ENCODE measurements at places on chromosomes 16 and 17.

DNA sequence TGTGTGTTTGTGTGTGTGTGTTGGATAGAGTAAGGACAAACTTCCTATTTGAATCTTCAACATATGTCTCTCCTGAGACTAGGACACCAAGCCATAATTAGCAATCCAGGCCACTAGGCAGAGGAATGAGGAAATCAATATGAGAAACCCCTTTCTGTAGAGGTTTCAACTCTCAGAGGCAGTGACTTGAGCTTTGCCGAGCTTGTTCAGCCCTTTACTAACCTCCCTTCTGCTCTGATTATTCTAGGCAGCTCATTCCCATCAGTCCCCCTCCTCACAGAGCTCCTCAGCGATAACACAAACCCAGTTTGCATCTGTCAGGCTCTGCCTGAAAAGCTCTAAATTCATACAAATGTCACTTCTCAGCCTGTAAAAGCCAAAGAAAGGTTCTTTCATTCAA is 1030.3 kb downstream of the CDH8 start:
- DNase-seq: no peak

DNA sequence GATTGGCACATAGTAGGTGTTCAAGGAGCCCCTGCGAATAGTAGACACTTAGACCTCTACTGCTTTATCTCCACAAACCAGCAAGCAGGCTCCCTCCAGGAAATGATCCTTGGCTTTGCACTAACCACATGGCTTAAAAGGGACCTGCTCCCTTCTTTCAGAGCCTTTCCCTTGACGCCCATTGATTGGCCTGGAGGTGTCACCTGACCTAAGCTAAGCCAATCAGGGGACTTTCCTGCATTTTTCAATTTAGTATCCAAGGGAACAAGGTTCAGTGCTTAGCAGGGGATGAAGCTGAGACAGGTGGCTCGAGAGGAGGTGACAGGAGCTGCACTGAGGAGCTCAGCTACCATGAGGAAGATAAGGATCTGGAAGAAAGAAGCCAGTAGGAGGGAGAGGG is 52.8 kb downstream of the CLEC19A start:
- DNase-seq: peak; percentile 5

GRCh38 chr16:35391328-35391727 is 1931.9 kb downstream of the TP53TG3F start:
- DNase-seq: peak; percentile 50

GRCh38 chr16:56311208-56312027 is 113.9 kb downstream of the AMFR start:
- DNase-seq: peak; percentile 7

DNA sequence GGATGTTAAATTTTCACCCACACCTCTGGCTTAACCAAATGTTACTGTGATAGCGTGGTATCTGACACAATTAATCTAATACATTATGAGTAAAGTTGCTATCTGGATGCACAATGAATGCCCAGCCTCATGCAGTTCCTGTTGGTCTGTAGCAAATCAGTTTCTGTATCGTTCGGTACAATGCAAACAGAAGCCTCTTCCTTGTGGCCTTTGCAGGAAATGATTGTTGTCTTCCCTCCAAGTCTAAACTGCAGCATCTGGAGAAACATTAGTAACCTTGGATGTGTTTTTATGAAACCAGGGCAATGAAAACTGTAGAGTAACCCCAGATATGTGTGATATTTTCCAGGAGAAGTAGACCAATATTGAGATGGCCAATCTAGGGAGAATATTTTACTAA is 46.8 kb downstream of the CYB561 start:
- DNase-seq: peak; percentile 54

GRCh38 chr16:11396241-11397048 is 51.2 kb downstream of the RMI2 start:
- DNase-seq: peak; percentile 45

DNA sequence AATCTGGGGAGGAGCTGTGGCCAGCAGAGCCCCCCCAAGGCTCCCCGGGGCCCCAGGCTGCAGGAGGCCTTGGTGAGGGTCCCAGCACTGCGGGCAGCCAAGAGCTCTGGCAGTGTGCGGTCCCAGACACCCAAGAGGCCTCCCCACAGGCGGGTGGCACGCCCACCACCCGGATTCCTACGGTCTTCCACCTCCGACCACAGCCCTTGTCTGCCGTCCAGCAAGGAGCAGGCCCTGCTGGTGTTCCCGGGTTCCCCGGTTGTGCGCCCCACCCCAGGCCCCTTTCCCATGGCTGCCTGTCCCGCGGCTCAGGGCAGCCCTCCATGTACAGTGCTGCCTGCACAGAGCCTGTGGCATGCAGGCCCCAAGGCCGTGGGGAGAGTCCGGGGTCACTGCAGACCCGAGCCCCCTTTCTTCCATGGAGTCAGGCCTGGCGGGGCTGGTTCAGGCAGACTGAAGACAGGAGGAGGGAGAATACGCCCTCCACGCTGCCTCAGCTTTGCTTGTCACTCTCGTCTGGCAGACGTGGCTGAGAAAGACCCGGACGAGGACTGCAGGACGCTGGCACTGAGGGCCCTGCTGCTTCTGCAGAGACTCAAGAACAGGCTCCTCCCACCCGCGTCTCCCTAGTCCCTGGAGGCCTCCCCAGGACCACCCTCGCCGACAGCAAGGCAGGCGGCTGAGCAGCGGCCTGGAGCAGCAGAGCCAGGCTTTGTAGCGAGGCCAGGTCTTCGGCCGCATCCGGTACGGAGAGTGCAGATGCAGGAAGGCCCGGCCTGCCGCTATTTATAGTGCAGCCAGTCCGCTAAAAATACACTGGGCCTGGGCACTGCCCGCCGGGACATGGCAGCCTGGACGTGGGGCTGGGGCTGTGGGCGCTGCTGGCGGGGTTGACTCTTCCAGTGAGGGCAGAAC is 16.4 kb downstream of the TELO2 start:
- DNase-seq: no peak

DNA sequence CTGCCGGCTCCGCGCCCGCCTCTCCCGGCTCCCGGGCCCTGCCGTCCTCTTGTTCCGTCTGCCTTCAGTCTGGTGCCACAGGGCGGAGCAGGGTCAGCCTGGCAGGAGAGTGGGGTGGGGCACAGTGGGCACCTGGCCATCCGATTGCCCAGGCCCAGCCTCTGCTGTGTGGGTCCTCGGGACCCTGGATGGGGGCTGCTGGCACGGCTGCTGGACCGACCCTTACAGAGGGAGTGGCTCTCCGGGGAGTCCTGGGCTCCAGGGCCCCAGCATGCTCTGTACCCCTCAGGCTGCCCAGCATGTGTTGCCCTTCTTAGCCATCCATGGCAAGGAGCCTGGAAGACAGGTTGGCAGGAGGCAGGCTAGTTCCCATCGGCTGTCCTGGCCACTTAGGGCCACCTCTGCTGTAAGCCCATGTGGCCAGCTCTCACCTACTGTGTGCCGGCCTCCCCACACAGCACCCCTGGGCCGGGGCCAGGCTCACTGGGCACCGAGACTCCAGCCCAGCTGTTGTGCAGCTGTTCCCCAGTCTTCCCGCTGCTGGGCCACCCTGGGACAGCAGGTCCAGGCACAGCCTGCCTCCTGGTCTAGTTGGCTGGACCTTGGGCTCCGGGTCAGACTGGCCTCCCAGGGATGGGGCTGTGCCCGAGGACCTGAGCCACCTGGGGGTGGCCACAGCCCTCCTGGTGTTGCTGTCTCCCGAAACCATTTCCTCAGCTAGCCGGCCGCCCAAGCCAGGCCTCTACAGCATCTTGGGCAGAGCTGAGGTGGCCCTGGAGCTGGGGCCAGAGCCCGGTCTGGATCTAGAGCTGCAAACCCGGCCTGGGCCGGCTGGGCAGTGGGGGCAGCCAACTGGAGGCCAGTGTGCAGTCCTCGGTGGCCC is 24.9 kb downstream of the BAHCC1 start:
- no peak for DNase-seq

DNA sequence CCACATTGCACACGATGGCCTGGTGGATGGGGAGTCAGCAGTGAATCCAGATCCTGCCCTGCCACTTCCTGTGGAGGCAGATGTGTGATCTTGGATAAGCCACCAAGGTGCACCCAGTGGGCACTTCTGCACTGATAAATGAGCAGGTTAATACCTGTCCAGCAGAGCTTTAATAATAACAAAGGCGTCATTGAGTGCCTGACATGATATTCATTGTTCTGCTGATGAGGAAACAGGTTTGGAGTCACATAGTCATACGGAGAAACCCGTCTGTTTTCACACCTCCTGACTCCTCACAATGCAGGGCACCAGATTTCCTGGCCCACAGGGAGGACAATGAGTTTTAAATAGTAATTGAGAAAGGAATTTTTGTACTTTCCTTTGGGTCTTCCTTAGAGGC is 324.6 kb upstream of the CDH5 start:
- no peak for DNase-seq

DNA sequence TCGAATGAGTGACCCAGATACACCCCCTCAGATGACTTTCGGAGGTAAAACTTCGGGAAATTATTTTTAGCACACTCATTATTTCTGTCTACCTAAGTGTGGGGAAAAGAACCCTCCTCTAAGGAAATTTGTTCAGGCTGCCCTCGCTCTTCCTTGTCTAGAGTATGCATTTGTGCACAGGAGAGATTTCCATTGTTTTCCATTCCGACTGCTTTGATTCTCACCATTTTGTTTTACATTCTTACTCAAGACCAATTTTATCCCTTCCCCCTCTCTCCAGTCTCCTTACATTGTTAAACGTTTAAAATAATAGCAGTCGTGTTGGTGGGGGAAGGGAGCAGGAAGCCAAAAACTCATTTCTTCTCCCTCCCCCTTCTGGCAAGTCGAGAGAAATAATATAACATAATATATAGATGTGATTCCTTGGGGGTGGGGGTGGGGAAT is 1.5 kb upstream of the CHD3 start:
- no peak for DNase-seq

DNA sequence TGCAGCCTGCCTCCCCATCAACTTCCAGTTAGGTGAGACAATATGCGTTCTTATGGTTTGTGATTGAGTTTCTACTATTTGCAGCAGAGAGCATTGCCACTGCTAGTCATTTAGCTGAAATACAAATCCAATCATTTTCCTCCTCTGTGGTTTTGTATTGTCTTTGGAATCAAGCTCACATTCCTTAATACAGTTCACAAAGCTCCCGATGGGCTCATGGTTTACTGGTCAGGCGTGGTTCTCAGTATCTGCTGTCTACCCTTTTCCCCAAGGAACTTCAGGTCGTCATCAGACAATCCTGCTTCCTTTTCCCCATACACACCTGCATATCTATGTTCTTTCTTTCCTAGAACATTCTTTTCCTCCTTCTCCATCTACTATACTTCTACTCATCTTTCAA is 69.6 kb upstream of the GAS7 start:
- no peak for DNase-seq

GRCh38 chr16:50688867-50689266 is 4.5 kb upstream of the NOD2 start:
- DNase-seq: no peak

DNA sequence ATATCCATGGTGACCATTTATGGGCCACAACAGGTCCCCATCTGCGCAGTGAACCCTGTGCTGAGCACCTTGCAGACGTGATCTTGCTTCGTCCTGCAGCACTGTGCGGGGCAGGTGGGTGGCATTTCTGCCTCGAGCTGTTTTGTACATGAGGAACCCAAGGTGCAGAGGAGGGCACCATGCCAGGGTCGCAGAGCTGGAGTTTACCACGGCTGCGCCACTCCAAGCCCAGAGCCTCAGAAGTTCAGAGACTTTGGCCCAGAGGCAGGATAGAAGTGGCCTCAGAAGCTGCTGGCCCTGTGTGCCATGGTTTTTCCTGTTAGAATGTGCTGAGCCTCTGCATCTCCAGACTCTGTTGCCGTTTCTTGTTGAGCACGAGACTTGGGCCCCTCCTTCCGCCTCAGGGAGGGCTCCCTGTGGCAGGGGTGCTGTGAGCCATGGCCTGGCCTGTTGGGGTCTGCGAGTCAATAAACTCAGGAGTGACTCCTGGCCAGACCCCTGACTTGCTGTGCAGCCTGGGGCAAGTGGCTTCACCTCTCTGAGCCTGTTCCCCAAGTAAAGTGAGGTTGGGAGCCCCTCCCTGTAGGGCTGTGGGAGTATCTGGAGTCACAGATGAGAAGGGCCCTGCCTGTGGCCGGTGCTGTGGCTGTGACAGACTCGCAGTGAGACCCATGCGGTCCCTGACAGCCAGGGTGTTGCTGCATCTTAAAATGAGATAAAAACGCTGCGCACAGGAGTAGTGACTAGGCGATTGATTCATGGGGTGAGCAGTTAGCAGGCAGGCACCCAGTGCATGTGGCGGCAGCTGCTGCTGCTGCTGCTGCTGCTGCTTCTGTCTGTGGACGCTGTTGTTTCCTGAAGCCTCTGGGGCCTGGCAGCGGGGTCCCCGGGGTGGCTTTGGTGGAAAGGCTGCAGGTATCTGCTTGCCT is 11.8 kb downstream of the MAP2K3 start:
- peak; percentile 98 for DNase-seq

DNA sequence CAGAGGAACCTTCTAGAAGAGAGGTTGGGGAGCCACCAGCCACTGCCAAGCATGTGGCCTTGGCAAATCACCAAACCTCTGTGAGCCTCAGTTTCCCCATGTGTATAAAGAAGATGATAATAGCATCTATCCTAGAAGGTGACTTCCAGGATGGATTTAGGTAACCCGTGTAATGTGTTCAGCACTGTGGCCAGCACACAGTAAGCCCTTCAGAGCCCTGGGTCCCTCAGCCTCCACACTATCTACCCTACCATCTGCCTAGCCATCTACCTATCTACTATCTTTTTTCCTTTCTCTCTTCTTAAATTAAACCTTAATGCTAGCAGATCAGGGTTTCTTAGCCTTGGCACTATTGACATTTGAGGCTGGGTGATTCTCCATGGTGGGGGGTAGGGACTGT is 33.0 kb downstream of the TEKT5 start:
- no peak for DNase-seq

GRCh38 chr17:29151567-29151966 is 28.6 kb downstream of the MYO18A start:
- DNase-seq: no peak

GRCh38 chr17:42882166-42882565 is 18.4 kb upstream of the G6PC1 start:
- no peak for DNase-seq

DNA sequence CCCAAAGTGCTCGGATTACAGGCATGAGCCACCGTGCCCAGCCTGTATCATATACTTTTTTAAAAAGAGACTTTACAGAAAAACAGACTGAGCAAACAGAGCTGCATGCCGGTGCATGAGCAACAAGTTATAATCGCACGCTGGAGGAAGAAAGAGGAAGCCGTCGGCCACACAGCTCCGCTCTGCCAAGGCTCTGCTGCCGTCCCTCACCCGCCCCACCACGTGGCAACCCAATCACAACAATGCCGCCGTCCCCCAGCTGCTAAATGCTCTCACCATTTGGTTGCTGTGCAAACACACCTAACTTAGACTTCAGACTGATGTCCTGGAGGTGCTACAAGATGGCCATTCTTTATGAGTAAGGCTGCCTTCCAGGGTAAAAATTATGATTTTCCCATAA is 83.5 kb downstream of the ADCY9 start:
- DNase-seq: no peak
